ENCODE measurements at places on chromosomes 6 and 20.
A peak's percentile ranks its signal among the peaks of the same experiment; 100 is the strongest.

- no peak for DNase-seq
Observed at GRCh38 chr6:14288910-14289309, 171.3 kb downstream of the CD83 start.

- DNase-seq: no peak
Observed at GRCh38 chr20:20395903-20396568, 28.1 kb downstream of the INSM1 start.

- no peak for DNase-seq
Observed at GRCh38 chr20:6882561-6883291, 115.2 kb downstream of the BMP2 start.

GRCh38 chr6:157536223-157536545 lies 155.2 kb downstream of the ZDHHC14 start:
- DNase-seq: no peak

DNA sequence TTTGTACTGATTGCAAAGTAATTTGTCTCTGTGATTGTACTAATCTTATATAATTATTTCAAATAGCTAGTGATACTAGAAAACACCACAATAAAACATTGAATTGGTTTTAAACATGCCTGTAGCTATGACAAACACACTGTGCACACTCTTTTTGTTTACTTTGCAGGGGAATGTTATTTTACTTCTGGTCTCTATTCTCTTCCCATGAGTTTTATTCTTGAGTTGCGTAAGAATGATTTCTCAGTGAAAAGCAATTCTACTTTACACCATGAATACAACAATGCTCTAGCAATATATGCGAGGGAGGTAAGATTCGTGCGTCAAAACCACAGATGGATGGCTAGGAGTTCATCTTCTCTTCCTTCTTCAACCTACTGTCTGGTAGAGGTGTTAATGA lies 68.4 kb upstream of the PHACTR1 start:
- DNase-seq: no peak

GRCh38 chr6:152338335-152339125 lies 298.6 kb downstream of the SYNE1 start:
- peak; percentile 66 for DNase-seq

GRCh38 chr20:43938932-43939761 lies 24.5 kb downstream of the TOX2 start:
- no peak for DNase-seq

DNA sequence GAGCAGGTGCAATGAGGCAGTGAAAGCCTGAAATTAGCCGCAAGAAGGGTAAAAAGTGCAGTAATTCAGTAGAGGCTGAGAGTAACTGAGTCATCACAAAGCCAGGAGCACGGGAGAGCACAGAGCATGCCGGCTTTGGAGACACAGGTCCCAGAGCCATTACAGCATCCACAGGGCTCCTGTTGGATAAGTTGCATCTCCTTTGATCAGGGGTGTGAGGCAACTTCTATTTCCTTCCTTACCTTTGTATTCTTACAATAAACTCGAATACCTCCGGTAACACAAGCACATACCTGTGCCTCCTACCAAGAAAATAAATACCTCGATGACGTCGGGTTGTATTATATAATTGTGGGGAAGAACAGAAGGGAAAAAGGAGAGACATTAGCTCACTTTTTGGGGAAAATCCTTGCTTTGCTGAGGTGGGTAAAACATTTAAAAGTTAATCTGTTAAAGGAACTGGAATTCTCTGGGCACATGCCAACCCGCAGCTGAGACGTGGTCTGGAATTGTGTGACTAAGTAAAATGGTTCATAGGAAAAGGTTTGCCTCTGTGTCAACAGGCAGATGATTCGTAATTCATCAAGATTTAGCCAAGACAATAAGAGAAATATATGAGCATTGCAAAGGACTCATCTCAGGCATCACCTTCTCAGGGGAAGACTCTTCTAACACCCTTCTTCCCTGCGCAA lies 360.7 kb upstream of the ZFP64 start:
- no peak for DNase-seq

DNA sequence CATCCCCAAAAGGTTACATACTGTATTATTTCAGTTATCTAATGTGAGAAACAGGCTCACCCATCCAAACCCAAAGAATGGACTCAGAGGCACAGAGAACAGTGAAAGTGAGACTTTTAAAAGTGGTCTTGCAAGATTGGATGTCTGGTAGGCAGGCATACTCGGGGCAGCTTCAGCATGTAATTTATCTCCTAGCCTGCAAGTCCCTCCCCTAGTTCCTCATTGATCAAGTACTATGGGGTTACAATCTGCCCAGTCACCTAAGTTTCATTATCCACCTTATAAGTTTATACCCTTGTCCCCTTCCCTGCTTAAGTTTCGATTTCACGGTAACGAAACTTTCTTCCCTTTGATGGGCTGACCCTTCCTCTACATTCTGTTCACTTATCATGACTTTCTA lies 20.8 kb upstream of the ZNF451 start:
- no peak for DNase-seq

DNA sequence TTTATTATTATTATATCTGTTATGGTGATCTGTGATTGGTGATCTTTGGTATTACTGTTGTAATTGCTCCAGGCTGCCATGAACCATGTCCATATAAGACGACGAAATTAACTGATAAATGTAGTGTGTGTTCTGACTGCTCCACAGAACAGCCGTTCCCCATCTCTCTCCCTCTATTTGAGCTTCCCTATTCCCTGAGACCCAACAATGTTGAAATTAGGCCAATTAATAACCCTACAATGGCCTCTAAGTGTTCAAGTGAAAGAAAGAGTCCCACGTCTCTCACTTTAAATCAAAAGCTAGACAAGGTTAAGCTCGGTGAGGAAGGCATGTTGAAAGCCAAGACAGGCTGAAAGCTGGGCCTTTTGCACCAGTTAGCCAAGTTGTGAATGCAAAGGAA lies 51.6 kb downstream of the ZFP64 start:
- no peak for DNase-seq

DNA sequence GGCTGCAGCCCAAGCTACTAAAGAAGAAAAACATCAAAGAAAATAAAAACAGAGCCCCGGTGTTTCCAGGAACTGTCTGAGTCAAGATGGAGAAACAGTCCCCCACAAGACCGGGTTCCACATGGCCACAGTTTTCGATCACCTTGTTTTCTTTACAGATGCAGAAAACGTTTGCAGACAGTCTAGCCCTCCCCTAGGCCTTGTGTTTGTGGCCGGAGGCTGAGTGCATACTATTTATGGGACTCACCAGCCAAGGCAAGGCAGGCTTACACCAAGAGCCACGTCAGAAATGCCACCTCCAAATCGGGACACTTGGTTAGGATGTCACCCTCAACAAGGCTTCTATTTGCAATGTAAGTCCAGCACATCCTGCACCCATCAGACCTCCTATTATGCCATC lies 97.3 kb downstream of the BMP7 start:
- DNase-seq: no peak

- DNase-seq: no peak
Observed at GRCh38 chr20:49880177-49880576, 35.2 kb downstream of the SPATA2 start.

DNA sequence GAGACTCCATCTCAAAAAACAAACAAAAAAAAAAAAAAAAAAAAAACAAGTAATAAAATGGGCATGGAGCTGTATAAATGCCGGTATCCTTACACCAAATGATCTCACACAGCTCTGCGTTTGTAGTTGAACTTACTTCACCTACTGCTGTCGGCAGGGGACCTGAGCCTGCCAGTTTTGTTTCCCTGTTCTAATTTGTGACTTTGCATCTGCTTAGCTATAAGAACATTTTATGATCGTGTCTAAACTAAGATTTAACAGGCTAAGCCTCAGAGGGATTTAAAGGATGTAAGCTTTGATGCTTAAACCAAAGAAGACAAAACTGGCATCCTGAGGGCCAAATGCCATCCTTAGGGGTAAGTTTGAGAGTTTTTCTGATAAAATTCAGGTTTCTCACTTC lies 58.7 kb downstream of the GCNT2 start:
- no peak for DNase-seq

GRCh38 chr20:40532103-40532502 lies 156.9 kb downstream of the MAFB start:
- no peak for DNase-seq

GRCh38 chr20:64279826-64280459 lies 24.4 kb downstream of the PCMTD2 start:
- peak; percentile 49 for DNase-seq

- DNase-seq: no peak
Observed at GRCh38 chr6:73169633-73170032, 55.7 kb downstream of the KHDC1L start.

- DNase-seq: no peak
Observed at GRCh38 chr6:124741341-124741740, 220.9 kb upstream of the RNF217 start.

GRCh38 chr6:89298680-89299465 lies 16.2 kb downstream of the GABRR2 start:
- peak; percentile 62 for DNase-seq

GRCh38 chr6:3205913-3206312 lies 21.5 kb downstream of the TUBB2B start:
- no peak for DNase-seq

DNA sequence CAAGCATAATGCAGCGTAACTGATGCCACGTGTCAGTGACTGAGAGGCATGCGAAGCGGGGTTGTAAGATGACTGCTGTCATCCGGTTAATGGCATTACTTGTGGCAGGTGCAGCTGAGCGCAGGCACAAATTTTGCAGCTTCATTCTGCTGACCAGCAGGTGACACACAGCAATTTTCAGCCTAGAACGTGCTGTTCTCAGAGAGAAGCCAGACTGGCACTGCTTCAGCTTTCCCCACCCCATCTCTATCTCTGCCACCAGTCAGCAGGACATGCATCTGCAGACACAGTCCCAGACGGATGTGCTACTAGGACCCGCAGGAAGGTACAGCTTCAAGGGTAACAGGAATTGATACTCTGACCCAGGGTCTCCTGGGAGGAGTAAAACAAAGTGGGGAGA lies 221.8 kb downstream of the KIF16B start:
- DNase-seq: no peak
